ENCODE measurements at places on chromosomes 16 and 17.

- no peak for DNase-seq
Measured at GRCh38 chr16:24052329-24053098, 203.6 kb upstream of the CACNG3 start.

DNA sequence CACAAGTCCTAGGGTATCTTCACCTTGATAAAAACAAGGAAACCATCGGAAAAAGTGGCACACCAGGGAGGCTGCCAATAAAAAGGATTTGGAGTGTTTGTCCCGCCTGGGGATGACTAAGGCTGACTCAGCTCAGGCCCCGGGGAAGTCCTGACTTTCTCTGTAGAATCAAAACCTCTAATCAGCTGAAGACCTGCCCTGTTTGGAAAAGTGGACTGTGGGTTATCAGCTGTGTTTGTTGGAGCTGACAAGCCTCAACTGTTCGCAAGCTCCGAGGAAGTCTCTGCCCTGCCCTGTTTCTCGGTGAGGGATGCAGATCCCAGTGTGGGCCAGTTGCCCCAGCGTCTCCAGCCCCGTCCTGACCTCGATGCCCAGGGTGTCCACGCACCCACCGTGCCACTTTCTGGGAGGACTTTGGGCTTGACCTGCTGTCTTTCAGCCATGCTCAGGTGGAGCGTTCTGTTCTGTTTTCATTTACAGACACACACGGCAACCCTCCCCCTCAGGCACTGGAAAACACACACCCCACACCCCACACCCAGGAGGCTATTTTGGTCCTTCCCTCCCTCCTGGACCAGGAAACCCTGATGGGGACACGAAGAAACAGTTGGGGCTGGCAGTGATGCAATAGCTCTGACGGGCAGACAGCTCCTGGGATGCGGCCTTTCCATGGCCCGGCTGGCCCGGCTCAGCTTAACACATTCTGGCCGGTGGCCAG is 27.6 kb upstream of the PITPNA start:
- no peak for DNase-seq

DNA sequence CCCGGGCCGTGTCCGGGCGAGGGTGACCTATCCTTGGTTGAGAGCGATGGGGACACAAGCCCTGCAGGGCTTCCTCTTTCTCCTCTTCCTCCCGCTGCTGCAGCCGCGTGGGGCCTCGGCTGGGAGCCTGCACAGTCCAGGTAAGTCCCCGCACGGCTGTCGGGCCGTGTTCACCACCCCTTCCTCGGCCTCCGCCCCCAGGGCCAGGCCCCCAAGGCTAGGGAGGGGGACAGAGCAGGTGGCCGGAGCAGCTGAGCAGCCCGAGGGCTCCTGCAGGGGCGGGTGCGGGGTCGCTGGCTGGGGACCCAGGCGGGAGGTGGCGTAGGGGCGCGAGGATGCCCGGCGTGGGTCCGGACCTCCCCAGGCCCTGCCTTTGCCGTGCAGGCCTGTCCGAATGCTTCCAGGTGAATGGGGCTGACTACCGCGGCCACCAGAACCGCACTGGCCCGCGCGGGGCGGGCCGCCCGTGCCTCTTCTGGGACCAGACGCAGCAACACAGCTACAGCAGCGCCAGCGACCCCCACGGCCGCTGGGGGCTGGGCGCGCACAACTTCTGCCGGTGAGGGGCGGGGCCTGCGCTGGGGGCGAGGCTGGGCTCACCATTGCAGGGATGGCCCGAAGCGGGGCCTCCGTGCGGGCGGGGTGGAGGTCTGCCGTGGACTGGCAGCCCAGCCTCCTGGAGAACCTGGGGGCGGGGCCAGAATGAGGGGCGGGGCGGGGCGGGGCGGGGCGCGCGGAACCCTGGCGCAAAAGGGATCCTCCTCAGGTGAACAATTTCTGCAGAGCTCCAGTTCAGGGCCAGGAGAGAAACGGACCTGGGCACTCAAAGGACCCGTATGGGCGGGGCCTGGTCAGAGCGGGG is 631 bp downstream of the KREMEN2 start:
- DNase-seq = no peak

GRCh38 chr17:21370430-21370829 is 5.7 kb upstream of the KCNJ12 start:
- no peak for DNase-seq

- no peak for DNase-seq
Measured at GRCh38 chr16:64543441-64543840, 578.4 kb downstream of the CDH11 start.

- no peak for DNase-seq
Measured at GRCh38 chr16:10552281-10552680, 28.1 kb downstream of the EMP2 start.

DNA sequence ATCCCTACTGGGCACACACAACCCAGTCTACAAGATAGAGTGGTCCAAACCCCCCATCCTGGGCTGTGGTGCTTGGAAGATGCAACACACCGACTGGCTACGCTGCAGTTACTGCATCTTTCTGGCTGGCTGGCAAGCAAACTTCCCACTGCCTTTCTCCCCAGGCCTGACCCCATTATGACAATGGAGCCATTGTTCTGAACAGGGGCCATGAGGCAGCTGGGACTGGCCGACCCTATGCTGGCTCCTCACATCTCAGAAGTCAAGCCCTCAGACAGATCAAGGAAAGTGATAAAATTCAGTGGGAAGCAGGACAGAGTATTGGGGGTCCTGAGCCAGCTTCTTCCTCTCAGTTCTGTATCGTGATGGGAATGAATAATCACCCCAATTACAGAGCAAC is 364.1 kb upstream of the ASIC2 start:
- DNase-seq = no peak

DNA sequence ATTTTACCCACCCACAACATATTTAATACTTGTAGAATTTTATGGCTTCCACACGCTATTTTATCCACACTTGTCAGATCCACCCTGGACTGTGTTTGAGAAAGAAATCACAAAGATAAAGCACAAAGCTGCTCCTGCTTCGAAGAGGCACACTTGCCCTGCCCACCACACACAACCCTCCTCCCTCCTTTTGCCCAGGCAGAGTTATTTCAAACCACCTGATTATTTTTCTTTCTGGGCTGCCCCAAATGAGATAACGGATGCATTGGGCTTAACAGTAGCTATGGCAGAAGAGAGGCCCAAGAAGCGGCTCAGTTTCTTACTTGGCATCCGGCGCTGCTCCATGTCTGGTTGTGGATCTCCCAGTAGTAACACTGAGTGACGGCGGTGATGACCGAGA is 27.2 kb downstream of the PKD1L3 start:
- DNase-seq = no peak

GRCh38 chr16:5451641-5452040 is 354.0 kb upstream of the EEF2KMT start:
- DNase-seq = no peak

- DNase-seq = no peak
Measured at GRCh38 chr16:58792188-58792587, 58.1 kb upstream of the GOT2 start.

DNA sequence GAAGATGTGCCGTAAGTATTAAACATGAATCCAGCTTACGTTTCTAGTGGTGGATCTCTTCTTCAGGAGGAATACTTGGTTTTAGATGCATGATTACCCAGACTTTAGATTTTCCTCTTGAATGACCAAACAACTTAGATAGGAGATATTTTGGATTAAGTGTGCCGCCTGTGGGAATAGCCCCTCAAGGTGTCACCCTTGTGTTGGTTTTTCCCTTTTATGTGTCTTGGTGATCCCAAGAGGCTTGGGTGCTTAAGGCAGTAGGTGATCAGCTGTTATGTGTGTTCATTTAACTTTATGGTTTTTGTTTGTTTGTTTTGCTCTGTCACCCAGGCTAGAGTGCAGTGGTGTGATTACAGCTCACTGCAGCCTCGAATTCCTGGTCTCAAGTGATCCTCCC is 115.1 kb downstream of the PPM1E start:
- DNase-seq = no peak

DNA sequence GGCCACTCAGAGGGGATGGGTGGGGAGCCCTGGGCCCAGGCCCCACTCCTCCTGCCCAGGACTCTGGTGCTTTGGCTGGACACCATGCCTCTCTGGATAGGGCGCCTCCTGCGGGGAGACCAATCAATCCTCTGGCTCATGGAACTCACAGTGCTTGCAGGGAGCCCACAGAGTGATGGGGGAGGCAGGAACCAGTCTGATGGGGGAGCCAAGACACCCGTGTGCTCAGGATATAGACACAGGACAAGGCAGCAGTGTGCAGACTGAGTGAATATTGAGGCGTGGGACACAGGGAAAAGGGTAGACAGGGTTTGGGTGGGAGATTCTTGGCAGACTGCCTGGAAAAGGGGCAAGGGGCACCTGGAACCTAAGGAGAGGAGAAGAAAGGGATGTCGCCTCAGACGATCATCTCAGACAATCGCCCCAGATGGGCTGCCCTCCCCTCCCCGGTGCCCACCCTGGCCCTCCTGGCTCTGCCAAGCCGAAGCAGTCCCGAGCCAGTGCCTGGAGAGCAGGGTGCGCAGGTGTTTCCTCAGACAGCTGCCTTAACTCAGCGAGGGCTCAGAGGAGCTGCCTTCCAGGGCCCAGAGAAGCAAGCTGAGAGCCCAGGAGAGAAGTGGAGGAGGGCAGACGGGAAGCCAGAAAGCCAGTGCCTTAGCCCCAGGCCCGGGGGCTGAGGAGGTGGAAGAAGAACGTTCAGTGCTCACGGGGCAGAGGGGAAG is 37.4 kb upstream of the DLX4 start:
- no peak for DNase-seq

DNA sequence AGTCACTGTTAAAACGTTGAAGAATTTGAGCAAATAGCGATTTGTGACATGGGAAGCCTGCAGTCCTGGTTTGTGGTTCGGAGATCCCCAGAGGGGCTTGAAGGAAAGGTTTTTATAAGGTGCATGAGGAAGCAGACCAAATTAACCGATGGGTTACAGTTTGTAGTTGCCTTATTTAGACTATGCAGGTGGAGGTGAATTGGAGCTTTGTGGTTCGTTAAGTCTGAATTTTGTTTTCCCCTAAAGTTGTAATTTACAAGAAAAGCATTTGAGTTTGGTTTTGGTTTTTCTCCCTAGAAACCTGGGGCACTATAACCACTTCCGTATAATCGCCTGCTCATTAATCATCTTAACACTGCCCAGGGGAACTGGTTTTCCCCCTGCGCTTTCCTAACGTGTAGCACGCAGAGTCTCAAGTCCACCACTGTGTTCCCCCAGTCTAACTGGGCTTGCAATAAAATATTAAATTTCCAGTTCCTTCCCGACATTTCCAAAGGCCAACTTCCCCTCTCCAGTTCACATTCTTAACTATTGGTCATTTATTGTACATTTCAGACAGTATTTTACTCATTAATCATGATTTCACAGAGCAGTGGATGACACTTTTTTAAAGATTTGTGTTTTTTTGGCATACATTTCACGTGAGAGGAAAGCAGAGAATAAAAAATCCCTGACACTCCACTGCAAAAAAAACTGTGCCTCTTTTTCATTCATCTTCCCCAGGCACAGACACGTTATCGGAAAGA is 932 bp downstream of the ZNF267 start:
- DNase-seq = no peak

DNA sequence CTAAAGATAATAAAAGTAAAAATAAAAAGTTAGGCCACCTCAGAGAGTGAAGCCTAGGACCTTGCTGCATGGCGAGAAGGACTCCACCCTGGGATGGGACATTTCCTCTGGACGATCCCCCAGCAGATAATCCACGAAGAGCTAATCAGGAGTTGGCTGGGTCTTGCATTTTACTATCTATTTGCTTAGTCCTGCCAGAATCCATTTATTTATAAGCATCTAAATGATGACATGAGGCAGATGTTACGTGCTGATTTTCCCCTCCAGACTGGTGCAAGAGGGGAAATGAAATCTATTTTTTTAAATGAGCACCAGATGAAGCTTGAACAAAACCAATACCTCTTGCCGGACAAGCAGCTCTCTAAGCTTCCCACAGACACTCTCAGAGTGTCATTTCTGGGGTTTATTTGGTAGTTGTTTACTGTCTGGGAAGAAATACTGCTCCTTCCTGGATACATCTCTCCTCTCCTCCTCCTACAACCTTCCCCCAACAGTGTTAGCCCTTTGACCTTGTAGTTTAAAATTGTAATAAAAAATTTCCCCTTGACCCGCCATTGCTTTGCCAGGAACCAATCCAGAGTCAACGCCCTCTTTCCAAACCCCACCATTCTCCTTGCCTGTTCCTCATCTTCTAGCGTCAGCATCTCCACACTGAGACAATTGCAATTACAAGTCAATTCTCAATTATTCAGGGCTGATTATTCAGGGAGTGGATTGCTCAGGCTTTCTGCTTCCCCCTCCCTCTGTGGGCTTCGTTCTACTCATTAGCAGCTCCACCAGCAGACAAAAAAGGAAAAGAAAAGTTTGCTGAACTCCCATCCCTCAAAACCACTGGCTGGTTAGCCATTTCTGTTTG is 63.0 kb downstream of the GSG1L start:
- no peak for DNase-seq

DNA sequence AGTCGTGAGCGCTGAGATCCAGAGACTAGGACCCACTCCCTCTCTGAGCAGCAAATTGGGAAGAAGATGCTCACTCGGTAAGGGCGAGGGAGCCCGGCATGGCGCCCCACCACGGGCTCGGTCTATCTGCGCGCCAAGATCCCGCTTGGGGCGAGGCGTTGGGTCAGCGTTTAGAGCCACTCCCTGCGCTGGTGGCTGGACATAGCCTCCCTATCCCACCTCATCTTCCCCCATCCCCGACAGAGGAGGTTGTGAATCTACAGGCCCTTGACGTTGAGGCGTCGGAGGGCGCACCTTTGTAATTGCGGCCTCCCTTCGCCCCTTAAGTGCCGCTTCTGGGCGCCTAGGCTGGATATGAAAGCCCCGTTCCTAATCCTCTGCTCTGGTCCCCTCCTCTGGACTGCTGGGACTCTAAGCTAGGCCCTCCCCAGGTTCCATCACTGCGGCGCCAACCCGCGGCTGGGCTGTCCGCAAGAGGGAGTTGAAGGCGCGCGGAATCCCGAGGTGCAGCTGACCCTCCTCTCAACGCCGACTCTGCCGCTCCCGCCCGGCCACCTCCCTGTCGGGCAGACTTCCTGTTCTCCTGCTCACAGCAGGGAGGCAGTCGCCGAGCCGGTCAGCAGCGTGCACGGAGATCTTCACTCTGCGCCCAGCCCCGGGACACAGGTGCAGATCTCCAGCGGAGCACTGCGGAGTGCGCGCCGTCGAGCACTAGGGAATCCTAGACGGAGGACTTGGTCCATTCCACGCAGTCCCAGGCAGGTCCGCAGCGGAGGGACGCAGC is 16.1 kb upstream of the HOXB9 start:
- no peak for DNase-seq

GRCh38 chr17:5425826-5426225 is 5.8 kb downstream of the RPAIN start:
- no peak for DNase-seq

GRCh38 chr16:16073891-16074881 is 124.8 kb downstream of the ABCC1 start:
- no peak for DNase-seq

GRCh38 chr17:74271901-74272561 is 2.0 kb upstream of the DNAI2 start:
- no peak for DNase-seq
